ENCODE measurements at places on chromosomes 1 and 21. TPM values are rescaled to one million over a fixed set of nuclear protein-coding genes. Genes with fewer than 3 reads are reported as not detected.

GRCh38 chr1:69077633-69078032 lies 490.1 kb upstream of the LRRC7 start:
- no peak for DNase-seq

LRRC38 gene
- total RNA-seq: not detected

GRCh38 chr1:68828013-68828412 lies 331.1 kb upstream of the DEPDC1 start:
- no peak for DNase-seq

C1orf141 gene
- not detected for total RNA-seq

CD34 gene
- total RNA-seq: 0.43 TPM

SPRR5 gene
- total RNA-seq: not detected

HTR1D gene
- total RNA-seq: 2.3 TPM

Data from fibroblast of villous mesenchyme (primary cell).